ENCODE measurements at places on chromosomes 5 and 9.

GRCh38 chr5:5154733-5155132 is 14.6 kb downstream of the ADAMTS16 start:
- DNase-seq = no peak

DNA sequence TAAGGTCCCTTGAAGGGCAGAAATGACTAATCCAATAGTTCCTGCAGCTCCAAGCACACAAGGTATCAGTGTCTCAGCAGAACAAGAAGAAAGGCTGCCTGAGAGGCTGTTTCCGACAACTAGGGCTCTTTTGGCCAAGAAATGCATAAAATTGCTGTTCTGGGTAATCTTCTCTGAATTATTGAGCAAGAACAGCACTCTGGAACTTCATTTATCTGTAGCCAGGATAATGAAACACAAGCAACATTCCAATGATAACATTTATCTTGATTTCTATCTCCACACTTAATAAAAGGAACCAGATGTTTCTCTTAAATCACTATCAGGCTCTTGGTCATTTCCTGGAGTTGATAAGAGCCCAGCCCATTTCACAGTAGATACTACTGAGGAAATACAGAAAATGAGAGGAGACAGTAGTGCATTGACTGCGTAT is 17.0 kb upstream of the AUH start:
- DNase-seq = no peak

DNA sequence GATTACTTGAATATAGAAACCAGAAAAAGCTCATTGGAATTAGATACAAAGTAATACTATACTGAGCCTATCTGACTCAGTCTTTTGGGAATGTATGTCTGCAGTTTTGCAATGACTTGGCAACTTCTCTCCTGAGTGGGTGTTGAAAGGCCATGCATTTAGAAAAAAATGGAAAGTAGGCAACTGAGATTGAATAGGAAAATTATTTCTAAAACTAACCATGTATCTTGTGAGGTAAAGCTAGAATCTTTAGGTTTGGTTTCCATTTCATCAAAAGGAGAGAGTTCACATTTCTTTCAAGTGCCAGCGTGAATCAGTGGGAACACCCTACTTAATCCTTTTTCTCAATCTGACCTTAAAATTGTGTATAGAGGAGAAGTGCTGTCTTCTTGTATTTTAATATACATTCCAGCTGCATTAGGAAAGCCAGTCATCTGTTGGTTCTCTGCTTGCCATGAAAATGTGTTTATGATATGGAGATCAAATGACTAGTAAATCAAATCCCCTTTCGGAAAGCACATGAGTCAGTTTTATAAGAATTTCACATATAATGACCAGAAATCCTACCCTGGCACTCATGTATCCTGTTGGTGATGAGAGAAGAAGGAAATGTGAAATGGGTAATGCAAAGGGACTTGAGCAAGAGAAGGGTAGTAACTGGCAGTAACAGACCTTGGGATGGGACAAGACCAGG is 30.4 kb downstream of the NFX1 start:
- DNase-seq = peak; percentile 90

GRCh38 chr9:77996696-77997095 is 34.9 kb downstream of the GNAQ start:
- no peak for DNase-seq

DNA sequence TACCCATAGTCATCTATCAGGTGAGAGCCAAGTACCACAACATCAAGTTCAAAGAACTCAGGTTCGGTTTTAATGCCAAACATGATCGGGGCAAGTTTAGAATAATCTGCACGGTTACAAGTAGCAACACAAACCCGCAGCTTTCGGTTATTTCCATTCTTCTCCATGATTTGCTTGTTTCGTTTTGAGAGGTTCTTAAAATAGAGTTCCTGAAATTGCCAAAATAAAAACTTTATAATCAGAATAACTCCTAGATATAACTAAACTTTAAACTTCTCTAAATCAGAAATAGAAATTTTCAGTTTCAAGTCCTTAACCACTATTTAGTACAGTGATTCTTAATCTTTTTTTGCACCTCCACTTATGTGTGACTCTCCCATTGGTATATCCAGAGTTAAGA is 9.1 kb downstream of the GNE start:
- DNase-seq = no peak

DNA sequence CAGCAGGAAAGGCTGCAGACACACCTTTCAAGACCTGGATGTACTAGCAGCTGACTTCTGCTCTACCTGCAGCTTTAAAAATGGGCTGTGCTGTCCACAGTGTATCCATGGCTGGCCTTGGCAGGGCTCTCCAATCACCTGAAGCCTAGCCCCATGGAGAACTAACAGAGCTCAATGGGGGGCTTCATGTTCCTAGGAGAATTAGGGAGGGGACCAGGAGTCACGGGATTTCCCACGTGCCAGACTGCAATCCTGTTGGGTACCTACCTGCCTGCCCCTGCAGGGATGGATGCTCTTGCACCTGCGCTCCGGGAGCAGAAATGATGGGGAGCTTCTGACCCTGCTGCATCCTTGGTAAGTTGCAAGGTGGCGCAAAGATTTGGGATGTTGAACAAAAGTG is 462.1 kb downstream of the ICE1 start:
- DNase-seq = no peak

- no peak for DNase-seq
These were observed 6.0 kb upstream of the LCP2 start for GRCh38 chr5:170303549-170303948.

DNA sequence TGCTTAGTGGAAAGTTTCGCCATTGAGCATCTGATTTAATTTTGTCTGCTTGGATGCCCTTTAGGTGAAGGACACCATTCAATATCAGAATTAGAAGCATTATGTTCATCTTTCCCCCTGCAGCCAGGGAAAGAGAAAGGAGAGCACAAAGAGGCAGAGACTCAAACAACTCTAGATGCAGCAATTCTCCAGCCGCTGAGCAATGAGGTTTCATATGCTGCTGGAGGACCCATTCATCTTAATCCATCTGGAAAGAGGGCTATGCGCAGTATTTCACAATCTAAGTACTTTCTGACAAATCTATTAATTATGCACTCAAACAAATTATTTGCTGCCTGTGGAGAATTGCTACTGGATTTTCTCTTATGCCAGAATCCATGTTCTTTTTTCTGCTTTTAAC is 527.0 kb upstream of the TUSC1 start:
- no peak for DNase-seq

GRCh38 chr5:124751031-124751430 is 4.6 kb upstream of the ZNF608 start:
- DNase-seq = no peak

DNA sequence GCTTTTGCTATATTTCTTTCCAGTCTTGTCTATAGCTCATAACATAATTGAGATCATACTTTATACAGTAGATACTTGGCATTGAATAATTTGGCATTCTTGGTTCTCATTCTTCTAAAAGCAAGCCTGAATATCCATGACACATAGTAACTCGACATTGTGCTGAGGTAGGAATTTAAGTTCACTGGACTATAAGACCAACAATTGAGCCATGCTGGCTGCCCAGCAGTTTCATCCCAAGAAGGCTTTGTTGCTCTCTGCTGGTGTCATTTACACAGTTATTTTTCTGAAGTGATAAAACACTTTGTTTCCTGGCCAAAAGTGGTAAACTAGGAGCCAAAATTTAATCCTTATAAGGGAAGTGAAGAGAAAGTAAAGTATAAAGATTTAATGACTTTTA is 192.0 kb downstream of the ADAMTSL1 start:
- no peak for DNase-seq

DNA sequence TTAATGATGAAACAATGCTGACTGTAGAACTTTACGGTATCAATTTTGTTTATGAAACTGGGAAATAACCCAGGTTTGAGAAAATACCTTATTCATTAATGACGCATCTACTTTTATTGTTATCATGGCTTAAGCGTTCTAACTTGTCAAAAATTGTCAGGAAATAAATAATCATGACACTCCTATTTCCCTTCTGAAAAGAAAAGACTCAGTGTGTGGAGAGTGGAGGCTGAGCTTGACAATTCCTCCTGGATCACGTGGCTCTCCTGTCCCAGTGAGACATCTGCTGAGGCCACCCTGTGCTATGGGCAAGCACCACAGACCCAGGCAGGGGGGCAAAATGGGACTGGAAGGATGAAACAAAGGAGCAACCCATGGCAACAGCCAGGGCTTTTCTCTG is 466.4 kb downstream of the ZNF608 start:
- DNase-seq = no peak

GRCh38 chr5:82662340-82662739 is 384.2 kb upstream of the RPS23 start:
- no peak for DNase-seq
